ENCODE measurements at places on chromosomes 2 and 18.

GRCh38 chr2:21552981-21553380 is 429.2 kb downstream of the TDRD15 start:
- no peak for DNase-seq

DNA sequence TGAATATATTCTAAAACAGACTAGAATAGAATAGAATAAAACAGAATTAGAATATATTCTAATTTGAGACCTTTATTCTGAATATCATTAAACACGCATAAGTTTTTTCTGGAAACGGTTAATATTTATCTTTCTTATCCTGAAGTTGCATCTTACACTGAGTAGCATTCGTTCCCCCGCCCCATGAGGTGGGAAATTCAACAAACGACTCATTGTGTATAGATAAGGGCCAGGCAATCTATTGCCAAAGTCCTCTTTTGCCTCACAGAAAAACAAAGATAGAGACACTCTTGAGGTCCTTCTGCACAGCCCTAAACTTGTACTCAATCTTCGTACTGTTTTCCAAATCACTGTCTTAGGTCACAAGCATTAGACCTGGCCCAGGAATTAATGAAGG is 98.1 kb downstream of the COL6A3 start:
- DNase-seq: no peak

- DNase-seq: no peak
Observed at GRCh38 chr18:7023063-7023580, 94.5 kb downstream of the LAMA1 start.

- DNase-seq: no peak
Observed at GRCh38 chr2:91839904-91840868, 3031.0 kb upstream of the TEKT4 start.

DNA sequence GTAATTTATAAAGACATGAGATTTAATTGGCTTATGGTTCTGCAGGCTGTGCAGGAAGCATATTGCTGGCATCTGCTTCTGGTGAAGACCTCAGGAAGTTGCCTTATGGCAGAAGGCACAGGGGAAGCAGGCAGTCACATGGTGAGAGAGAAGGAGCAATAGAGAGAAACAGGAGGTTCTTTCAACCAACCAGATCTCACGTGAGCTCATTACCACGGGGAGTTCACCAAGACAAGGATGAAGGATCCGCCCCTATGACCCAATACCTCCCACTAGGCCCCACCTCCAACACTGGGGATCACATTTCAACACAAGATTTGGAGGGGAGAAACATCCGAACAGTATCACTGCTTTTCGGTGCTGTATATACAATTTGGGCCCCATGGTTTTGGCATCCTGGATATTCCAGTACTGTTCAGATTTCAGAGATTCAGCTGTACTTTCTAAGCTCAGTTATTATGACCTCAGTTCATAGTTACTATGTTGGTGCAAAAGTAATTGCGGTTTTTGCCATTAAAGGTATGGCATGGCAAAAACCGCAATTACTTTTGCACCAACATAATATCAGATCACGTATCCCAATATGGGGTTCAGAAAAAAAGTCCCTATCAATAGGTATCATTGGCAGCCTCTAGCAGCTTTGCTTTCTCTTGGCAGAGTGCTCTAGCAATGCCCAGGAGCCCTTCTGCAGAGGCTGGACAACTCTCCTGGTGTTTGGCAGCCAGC is 189.6 kb upstream of the SIX3 start:
- no peak for DNase-seq

Data from psoas muscle (tissue), 8 donors.